AG04450 (cell line): ENCODE measurements at places on chromosomes 4 and X.

GRCh38 chr4:75786938-75787337 lies 62.6 kb downstream of the USO1 start:
- no peak for DNase-seq

GRCh38 chr4:71171592-71171991 lies 167.2 kb upstream of the SLC4A4 start:
- DNase-seq, result no peak

DNA sequence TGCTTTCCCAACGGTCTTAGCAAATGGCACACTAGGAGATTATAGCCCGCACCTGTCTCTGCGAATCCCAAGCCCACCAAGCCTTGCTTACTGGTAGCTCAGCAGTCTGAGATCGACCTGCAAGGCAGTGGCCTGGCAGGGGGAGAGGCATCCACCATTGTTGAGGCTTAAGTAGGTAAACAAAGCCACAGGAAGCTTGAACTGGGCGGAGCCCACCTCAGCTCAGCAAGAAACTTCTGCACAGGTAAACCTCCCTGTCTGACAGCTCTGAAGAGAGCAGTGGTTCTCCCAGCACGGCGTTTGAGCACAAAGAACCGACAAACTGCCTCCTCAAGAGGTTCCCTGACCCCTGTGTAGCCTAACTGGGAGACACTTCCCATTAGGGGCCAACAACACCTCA lies 42.8 kb downstream of the BRWD3 start:
- DNase-seq, result no peak

DNA sequence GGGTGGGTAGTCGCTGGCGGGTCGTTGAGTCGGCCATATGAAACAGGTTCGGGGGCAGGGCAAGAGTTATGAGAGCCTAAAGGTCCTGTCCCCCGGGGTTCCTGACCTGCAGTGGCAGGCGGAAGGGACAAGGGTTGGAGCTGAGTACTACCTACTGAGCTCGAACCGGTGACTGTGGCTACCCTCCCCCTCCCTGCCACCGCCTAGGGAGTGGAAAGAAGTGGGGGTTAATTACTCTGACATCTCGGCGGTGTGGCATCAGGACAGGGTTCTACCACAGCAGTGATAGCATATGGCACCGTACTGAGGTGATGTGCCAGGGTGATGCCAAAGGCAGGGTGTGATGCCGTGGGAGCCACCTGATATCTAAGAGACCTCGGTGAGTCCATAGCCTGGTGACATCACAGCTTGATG lies 307 bp downstream of the ATG4A start:
- DNase-seq, result no peak

DNA sequence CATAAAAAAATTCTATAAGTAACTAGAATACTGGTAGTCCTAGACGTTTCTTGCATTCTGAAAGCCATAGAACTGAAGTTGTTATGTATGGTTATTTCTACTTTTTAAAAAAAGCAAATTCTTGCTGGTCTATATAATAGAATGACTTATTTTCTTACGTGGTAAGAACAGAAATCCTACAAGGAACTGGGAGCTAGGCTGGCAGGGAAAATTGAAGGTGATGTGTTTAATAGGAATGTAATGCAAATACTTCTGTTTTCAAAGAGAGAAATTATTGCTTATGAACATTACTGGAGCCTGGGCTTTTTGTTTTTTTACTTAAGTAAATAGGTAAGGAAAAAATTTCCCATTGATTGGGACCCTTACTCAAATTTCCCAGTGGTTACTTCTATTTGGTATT lies 8.9 kb downstream of the CCNA2 start:
- DNase-seq, result no peak

DNA sequence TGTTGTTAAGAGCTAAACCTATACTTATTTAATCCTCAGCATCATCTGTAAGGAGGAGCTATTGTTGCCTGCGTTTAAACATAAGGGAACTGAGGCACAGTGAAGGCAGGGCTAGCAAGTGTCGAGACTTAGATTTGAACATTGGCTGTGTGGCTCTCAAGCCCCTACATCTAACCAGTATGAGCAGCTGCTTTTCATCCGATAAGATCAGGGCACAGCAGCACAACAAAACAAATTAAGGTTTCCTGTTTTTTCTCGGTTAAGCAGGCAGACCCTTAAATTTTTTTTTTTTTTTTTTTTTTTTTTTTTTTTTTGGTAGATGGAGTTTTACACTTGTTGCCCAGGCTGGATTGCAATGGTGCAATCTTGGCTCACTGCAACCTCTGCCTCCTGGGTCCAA lies 35.6 kb downstream of the RAB40A start:
- no peak for DNase-seq

DNA sequence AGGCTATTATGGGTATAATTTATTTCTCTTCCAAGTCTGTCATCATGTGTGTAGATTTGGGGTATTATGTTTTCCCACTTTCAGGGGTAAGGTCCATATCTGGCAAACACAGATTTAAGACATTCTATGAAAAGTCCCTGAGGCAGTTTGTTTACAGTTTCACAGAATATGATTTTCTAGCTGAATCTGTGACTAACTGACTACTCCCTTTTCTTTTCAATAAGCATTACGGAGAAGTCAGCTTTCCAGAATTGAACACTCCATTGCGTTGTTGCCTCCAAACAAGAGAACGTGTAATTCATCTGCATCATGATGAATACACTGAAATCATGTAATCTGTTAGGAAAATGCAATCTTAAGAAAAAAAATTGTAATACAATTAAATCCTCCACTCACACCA lies 226.7 kb upstream of the SFRP2 start:
- DNase-seq, result no peak

GRCh38 chr4:16006771-16007446 lies 43.9 kb upstream of the FGFBP2 start:
- no peak for DNase-seq

GRCh38 chr4:151304755-151305154 lies 20.6 kb downstream of the SH3D19 start:
- DNase-seq, result no peak

DNA sequence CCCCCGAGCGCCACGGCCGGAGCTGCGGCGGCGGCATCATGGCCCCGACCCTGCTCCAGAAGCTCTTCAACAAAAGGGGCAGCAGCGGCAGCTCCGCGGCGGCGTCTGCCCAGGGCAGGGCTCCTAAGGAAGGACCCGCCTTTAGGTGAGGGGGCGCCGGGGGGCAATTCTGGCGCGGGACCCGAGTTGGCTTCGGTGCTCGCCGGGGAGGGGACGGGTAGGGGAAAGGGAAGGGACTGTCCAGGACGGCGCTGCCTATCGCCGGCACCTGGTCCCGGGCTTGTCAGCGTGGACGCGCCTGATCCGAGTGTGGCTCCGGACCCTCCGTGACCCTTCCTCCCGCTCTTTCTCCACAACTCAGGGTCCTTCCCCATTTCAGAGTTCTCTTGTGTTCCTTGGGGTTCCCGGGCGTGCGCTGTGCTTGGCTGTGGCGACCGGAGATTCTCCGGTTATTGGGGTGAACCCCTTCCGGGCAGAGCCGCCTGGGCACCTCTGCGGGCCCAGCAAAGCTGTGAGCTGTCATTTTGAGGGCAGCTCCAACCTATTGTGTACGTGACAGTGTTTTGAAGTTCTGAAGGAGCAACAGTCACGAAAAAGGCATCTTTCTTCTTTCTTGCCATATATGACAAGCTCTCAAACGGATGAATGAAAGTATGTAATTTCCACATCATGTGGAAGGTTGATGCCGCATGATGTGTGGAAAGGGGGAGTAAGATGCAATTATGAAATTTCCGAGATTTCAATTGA lies 522 bp downstream of the FNIP2 start:
- no peak for DNase-seq

DNA sequence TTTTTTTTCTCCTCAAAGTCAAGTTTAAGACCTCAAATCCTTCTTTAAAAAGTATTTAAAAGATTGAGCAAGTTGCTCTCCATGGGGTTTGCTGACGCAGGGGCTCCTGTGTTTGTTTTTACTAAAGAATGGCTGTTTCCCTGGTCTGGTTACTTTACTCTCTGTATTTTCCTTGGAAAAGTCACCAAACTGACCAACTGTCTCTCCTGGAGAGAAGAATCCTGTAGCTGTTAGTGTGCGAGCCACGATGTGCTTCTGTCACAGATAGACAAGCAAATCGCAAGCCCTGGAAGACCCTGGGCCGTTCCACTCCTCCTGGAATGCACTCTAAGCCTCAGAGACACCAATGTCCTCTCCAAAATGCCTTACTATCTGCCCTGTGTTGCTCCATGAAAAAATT lies 212.1 kb downstream of the CHIC2 start:
- DNase-seq, result no peak

DNA sequence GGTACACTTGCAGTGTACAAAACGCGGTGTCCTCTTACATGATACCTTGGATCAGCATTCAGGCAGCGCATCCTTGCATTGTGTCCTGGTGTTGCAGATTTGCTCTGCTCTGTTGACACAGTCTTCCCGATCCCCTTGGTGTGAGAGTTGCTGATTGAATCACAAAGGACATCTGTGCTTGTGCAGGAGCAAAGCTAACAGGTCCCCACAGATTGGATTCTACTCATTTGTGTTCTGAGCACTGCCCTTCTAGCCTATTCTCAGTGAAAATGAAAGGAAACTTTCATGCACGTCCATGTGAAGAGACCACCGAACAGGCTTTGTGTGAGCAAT lies 171.4 kb downstream of the FRMPD4 start:
- no peak for DNase-seq

- peak; percentile 18 for DNase-seq
Observed at GRCh38 chr4:29708473-29708872, 1011.7 kb upstream of the PCDH7 start.

DNA sequence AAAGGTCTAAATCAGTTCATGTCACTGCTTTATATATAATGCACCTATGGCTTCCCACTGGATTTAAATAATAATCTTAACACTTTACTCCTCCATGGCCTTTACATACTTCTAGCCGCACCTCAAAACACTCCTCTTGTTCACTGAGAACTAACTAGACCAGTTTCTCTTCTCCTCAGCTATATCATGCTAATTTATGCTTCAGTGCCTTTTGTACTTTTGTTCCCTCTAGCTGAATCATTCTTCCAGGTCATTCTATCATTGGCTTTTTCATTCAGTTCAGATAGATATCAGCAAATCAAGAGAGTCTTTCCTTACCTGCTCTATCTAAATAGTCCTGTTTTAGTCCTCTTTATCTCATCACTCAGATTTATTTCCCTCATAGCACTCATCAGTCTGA lies 64.2 kb downstream of the TET2 start:
- DNase-seq, result no peak

GRCh38 chrX:18422325-18422724 lies 3.1 kb upstream of the CDKL5 start:
- DNase-seq, result peak; percentile 76

DNA sequence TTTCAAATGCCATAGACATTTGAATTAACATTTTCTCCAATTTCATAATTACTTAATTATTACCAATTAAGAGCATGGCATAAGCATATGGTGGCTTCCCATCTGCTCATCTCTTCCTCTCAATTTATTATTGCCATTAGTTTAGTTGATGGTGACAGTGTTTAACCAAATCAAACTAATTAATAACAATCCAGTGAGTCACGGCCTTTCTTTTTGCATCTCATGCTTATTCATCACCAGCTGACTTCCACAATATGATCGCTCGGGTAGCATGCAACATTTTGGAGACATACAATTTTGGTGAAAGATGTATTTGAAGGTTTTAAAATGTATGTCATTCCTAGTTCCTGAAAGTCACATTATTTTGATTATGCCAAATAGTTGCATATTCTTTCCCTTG lies 172.8 kb upstream of the TACR3 start:
- DNase-seq, result no peak

DNA sequence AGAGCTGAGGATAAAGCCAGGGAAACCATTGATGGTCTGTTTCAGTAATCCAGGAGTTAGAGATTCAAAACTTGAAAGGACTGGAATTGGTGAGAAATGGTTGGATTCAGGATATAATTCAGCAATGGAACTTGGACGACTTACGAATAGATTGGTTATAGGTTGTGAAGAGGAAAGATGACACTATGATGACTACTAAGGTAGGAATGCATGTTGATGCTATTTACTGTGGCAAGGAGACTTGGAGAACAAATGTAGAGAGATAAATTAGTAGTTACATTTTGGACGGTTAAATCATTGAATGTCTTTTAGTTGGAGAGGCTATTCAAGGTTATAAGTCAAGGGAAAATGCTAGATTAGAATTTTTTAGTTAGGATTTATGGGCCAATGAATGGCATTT lies 365.4 kb upstream of the TECRL start:
- DNase-seq, result no peak

GRCh38 chr4:102836596-102836995 lies 9.2 kb upstream of the UBE2D3 start:
- no peak for DNase-seq

DNA sequence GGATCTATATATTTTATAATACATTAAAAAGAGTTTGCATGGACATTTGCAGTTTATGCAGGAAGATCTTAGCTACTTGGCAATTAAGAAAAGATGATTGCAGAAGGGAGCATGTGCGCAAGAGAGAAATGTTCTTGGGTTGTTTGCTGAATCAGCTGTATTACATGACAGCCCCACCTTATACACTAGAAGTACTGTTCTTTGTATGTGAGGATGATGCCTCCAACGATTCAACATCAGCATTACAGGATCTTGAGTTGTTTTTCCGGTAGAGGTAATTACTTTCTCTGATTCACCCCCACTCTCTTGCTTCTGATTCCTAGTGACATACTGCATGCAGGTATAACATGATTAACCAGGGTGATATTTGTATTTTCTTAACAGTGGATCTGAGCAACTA lies 140.8 kb downstream of the PCDH7 start:
- DNase-seq, result no peak

DNA sequence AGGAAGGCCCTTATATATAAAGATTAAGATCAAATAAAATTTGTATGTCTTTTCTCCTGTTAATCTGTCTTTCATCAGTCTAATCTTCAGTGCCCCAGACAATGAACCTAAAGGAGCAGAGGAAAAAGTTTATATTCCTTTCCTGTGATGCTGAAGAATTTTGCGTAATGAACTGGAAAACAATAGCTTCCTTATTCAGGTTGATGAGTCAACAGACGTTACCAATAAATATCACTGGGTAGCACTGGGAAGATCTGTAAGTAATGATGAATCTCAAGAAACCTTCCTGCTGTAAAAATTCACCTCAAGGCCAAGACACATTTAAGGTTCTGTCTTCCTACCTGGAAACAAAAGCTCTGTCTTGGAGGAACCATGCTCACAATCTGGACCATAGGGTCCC lies 25.5 kb downstream of the CDKN2AIP start:
- no peak for DNase-seq

DNA sequence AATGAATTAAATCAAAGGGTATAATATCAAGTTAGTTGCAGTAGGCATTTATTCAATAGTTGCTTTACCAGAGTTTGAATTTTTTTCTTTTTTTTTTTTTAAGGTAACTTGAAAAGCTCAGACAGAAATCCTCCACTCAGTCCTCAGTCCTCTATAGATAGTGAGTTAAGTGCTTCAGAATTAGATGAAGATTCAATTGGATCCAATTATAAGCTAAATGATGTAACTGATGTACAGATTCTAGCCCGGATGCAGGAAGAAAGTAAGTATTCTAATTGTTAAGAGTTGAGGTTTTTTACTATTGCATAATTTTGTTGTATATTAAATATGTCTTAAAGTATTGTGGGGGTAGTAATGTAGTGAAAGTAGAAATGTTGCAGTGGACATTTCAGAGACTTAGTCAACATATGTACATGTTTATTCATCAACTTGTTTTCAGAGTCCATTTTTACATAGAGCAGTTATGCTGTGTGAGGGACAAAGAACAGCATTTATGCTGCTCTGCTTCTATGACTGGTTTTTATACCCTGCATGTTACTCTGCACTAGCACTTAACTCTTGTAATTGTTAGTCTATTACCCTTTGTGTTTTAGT lies 38.4 kb downstream of the SLAIN2 start:
- DNase-seq, result no peak
